Activated naive CD8-positive, alpha-beta T cell treated with anti-CD3 and anti-CD28 coated beads for 36 hours (primary cell): ENCODE measurements at places on chromosomes 12 and 14. TPM values are rescaled to one million over a fixed set of nuclear protein-coding genes. Genes with fewer than 3 reads are reported as not detected.

PIANP gene
- not detected for total RNA-seq

PRH2 gene
- total RNA-seq: not detected

TMEM132C gene
- not detected for total RNA-seq

C1QL4 gene
- total RNA-seq: not detected

LRFN5 gene
- not detected for total RNA-seq

ATP5MC2 gene
- 274 TPM for total RNA-seq

CIROP gene
- not detected for total RNA-seq

TMEM179 gene
- total RNA-seq: not detected
